ENCODE measurements at places on chromosomes 5 and 9. TPM values are rescaled to one million over a fixed set of nuclear protein-coding genes. Genes with fewer than 3 reads are reported as not detected.

GRCh38 chr5:134547579-134547978 lies 22.1 kb downstream of the JADE2 start:
- DNase-seq = no peak

- no peak for DNase-seq
Observed at GRCh38 chr9:123524866-123525265, 168.9 kb downstream of the CRB2 start.

HRH2 gene
- total RNA-seq = 8.0 TPM

DNA sequence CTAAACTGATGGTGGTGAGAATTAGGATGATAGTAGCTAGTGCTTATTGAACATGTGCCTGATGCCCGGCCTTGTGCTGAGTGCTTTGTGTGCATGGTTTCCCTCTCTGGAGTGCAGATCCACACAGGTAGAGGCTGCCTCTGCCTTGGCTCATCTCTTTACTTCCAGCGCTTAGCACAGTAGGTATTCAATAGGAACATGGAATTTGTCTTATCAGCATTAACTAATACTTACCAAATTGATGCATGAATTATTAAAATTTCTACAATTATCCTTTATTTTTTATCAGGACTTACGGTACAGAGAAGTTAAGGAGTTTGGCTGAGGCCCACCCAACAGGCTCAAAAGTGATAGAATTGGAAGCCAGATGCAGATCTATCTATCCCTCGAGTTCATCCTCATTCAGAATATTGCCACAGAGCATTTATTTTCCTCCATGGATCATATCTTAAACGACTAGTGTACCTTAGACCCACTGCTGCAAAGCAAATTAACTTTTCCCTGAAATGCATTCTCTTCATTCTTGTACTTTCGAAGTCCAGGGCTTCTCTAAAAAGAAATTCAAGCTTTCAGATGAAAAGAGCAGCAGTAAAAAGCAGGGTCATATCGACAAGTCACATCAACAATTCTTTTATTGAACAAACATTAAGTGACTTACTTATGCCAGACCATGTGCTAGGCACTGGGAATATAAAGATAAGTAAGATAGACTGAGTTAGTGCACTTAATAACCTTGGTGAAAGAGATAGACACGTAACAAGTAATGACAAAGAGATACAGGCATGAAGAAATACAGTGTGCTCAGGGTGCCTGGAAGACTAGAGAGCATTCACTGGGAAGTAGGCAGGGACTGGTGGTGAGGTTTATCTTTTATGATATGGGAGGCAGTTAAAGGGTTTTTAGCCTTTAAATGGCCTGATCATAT lies 290.0 kb downstream of the ARRDC3 start:
- DNase-seq = no peak

CTXN3 gene
- not detected for total RNA-seq

- DNase-seq = no peak
Observed at GRCh38 chr5:36305571-36306326, 4.0 kb upstream of the RANBP3L start.

- no peak for DNase-seq
Observed at GRCh38 chr5:36135988-36136387, 15.7 kb downstream of the LMBRD2 start.

SOHLH1 gene
- not detected for total RNA-seq

ZNG1C gene
- total RNA-seq = 26.9 TPM

DNA sequence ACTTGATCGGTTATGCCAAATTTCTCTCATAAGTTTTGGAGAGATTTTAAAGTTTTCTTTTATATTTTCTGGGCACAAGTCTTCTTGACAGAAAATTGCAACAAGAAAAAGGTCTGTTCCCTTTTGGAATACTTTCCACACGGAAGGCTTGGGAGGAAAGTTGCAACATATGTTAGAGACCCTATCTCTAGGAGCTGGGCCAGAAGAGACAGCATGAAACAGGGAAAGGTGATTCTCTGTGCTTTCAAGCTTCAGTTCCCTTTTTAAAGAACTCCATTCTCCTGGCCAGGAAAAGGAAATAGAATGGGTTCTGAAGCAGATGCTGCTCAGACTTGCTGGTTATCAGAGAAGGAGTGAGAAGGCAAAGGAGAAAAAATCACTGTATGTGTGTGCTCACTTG lies 368.3 kb downstream of the SPATA31D1 start:
- no peak for DNase-seq

DNA sequence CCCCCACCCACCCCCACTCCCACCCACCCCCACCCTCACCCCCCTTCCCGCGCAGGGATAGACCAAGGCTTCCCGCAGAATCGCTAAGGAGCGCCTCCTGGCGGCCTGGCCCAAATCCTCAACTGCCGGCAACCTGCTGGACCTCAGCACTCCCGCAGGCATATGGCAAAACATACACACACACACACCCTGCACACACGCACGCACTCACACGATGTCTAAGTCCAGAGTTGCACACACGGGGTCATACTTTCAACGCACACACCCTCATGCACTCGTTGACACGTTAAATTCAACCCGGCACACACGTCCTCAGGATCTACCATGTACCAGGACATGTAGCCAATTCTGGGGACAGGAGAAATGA lies 1.7 kb downstream of the CPLX2 start:
- DNase-seq = no peak

- DNase-seq = no peak
Observed at GRCh38 chr9:98530806-98531386, 177.8 kb downstream of the GABBR2 start.

- no peak for DNase-seq
Observed at GRCh38 chr5:98499892-98500291, 273.6 kb upstream of the RGMB start.

DNAI1 gene
- total RNA-seq = not detected

DNA sequence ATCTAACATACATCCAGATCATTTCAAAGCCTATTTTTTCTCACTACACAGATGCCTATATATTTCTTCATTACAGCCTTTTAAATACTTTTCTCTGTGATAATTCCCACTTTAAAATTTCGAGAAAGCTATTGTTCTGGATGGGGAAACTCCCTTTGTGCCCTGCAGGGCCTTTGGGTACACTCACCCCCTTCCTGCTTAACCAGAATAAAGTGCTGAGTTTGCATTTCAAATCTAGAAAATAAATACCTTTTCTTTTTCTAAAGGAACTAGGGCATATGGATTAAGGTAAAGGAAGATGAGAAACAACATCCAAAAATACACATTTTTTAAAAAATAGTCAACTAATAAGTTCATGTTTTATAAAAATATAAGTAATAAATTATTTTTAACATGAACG lies 323.9 kb downstream of the ADGRV1 start:
- no peak for DNase-seq

KIF24 gene
- 0.23 TPM for total RNA-seq

AQP7 gene
- total RNA-seq = 0.88 TPM

DNA sequence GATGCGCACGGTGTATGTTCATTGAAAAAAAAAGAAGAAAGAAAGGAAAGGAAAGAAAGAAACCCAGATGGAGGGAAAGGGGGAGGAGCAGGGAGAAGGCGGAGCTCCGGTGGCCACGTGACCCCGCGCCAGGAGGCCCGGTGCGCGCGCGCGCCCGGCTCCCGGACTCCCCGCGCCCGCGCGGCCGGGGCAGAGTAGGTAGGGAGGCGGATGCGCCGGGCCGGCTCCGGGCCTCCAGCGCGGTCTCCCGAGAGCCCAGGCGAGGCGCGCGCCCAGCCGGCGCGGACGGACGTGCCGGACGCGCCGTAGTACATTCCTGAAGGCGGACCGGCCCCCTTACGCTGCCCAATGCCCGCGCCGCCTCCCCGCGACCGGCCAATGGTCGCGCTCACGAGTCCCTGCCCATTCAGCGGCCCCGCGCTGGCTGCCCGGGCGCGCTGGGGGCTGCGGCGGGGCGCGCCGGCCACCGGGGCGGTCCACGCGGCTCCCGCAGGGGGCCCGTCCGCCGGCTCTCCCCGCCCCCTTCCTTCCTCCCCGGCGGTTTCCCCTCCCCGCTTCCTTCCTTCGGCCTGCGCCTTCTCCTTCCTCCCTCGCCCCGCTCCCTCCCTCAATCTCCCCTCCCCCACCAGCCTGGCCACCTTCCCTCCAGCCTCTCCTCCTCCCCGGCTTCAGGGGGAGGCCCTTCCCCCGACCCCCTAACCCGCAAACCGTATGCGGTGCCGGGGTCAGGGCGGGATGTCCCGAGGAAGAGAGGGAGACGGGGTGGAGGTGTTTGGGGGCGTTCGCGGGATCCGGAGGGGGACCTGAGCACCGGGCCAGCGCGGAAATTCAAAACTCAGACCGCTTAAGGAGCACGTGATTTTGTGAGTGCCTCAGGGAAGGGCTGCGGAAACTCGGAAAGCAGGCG lies 5.8 kb downstream of the PTCH1 start:
- DNase-seq = peak; percentile 80

AGXT2 gene
- total RNA-seq = not detected

GRCh38 chr9:19895006-19895405 lies 106.2 kb upstream of the SLC24A2 start:
- DNase-seq = no peak

DNA sequence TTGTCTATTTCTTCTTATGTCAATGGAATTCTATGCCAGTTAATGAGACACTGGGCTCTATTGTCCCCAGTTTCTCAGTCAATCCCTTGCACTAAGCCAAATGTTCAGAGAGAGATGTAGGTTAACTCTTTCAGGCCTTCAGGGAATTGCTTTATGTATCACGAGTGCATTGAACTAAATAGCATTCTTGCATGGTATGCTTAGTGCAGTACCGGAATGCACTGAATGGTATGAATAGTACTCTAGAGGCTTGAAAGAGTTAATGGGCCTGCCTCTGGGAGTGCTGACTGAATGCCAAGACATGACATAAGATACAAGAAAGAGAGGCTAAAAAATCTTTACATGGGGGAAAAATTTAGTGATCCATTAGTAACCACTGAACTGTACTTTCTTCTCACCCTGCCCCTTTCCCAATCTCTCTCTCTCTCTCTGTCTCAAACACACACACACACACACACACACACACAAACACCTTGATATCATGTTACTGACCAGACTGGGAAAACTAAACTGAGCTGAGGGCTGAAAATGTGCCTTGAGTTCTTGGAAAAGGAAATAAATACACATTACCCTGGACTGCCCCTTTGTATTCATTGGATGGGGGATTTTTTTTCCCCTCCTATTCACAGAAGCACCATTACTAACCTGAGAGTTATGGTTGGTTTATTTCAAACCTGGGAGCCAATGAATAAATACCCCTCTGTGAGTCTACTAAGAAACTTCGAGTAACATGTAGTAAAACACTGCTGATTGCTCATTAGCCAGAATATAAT lies 35.4 kb upstream of the TMC1 start:
- DNase-seq = no peak
